ENCODE measurements at places on chromosomes 16 and 17.
A peak's percentile ranks its signal among the peaks of the same experiment; 100 is the strongest.

- no peak for DNase-seq
These were observed 70.1 kb upstream of the SHISA6 start for GRCh38 chr17:11170881-11171280.

- no peak for DNase-seq
These were observed 10.6 kb downstream of the SSTR5 start for GRCh38 chr16:1082952-1083675.

DNA sequence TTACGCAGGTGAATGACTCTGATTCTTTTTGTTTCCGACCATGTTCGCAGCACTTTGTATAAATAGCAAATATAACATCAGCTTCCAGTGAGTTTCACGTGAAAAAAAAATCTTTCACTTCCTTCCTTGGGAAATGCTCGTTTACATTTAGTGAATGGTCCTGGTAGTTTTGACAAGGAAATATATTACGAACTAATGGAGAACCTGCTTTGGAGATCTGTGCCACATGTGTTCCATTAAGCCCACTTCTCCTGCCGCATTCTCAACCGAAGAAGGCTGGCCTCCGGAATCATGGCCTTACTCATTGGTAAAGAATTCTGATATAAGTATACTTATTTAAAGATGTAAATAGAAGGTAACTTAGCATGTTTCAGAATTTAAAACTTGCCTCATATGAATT is 3.6 kb downstream of the CRAMP1 start:
- no peak for DNase-seq

DNA sequence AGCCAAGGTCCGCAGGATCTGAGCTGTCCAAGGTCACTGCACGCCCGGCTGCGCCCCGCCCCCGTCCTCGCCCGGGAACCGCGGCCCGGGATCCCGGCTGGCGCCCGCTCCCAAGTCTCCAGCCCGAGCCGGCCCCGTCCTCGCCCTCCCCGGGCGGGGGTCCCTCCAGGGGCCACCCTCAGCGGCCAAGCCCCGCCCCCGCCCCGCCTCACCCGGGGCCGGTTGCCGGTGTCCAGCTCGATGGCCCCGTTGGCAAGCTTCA is 216 bp downstream of the VPS9D1 start:
- DNase-seq = no peak

- DNase-seq = no peak
These were observed 20.5 kb downstream of the CDIP1 start for GRCh38 chr16:4517812-4518680.

GRCh38 chr16:88924834-88925539 is 52.0 kb downstream of the CBFA2T3 start:
- no peak for DNase-seq

DNA sequence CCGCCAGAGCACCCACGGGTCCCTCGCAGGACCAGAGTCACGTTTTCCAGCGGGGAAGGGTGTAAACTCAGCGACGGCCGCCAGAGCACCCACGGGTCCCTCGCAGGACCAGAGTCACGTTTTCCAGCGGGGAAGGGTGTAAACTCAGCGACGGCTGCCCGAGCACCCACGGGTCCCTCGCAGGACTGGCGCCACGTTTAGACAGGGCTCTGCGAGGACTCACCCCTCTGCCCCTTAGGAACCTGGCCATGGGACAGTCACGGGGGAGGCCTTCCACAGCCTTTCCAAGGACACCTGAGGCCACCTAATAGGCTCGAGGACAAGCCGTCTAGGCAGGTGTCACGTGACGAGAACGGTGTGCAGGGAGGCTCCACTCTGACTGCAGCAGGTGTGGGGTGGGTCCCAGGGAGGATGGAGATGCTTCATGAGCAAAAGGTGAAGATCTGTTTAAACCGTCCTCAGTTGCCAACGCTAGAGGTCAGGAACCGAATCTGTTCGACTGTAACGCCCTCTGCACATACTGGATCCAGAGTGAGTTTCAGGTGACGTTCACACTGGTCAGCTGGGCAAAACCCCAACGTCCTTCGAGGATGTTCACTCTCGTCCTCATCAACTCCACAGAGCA is 48.0 kb upstream of the METRNL start:
- DNase-seq = no peak

DNA sequence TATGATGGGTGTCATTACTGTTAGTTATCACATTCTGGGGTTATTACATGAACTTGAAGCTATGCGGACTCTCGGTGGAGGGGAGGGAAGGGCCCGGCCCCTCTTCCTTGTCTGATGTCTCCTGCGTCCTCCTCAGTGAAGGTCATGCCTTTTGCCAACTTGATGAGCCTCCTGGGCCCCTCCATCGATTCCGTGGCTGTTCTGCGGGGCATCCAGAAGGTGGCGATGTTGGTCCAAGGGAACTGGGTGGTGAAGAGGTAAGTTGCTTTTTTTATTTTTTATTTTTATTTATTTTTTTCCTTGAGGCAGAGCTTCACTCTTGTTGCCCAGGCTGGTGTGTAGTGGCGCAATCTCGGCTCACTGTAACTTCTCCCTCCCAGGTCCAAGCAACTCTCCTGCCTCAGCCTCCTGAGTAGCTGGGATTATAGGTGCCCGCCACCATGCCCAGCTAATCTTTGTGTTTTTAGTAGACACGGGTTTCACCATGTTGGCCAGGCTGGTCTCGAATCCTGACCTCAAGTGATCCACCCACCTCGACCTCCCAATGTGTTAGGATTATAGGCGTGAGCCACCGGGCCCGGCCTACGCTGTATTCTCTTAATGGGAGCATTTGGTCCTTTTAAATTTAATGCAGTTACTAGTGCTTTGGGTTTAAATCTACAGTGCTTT is 21.6 kb downstream of the POLR3E start:
- no peak for DNase-seq

GRCh38 chr16:69837380-69837779 is 75.2 kb downstream of the WWP2 start:
- no peak for DNase-seq

DNA sequence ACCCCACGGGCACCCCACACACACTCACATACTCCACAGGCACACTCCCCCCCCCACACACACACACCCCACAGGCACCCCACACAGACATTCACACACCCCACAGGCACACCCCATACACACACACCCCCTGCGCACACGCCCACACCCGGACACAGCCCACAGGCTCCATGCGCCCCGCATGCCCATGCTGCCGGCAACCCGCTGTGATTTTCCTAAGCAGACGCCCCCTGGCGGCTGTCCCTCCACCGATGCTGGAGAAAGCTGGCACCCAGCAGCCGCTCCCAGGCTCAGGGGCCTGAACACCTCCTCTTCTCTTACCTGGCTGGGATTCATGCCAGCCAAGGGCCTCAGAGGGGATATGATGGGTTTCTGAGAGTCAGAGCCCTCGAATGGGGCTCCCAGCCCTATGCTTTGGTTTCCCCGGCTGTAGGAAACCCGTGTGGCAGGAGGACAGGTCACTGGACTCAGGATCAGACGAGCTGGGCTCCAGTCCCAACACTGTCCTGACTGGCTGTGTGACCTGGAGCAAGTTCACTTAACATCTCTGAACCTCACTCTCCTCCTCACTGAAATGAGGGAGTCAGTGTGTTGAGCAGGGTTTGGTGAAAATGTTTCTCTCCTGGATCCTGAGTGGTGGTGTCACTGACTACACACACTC is 19.6 kb upstream of the TNFRSF13B start:
- DNase-seq = peak; percentile 71

- DNase-seq = no peak
These were observed 20.8 kb downstream of the SRP68 start for GRCh38 chr17:76051561-76051960.

- no peak for DNase-seq
These were observed 43.2 kb upstream of the FA2H start for GRCh38 chr16:74817851-74818250.

- DNase-seq = peak; percentile 67
These were observed 29.6 kb downstream of the ZNF778 start for GRCh38 chr16:89246903-89247733.

DNA sequence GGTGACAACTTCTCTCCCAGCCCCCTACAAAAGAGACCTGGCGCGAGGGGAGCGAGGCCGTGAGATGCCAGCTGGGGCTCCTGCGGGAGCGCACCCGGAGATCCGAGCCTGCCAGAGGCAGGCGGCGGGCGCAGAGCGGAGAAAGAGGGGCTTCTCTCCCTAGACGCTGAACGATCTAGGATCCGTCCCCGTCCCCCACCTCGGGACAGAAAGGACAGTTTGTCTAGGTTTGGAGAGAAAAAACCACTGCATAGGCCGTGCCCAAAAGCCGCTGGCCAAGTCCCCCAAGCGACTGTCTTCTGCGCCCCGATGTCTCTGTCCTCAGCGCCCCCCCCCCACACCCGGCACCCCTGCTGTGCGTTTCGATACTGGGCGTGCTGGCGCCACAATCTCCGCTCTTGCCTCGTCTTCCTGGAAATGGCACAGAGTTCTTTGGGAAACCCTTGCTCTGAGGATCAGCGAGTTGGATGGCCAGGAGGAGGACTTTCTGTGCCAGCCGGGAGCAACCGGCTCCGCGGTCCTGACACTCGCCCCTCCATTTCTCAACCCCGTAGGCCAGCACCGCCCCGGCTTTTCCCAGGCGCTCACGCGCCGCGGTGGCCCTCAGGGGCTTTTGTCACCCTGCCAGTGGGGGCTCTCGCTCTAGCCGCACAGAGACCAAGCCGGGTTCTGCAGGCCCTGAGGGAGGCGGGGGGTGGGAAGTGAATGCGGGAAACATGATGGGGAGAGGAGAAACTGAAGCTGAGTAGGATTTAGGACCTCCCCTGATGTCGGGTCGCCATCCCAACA is 1.0 kb downstream of the SSTR2 start:
- no peak for DNase-seq

DNA sequence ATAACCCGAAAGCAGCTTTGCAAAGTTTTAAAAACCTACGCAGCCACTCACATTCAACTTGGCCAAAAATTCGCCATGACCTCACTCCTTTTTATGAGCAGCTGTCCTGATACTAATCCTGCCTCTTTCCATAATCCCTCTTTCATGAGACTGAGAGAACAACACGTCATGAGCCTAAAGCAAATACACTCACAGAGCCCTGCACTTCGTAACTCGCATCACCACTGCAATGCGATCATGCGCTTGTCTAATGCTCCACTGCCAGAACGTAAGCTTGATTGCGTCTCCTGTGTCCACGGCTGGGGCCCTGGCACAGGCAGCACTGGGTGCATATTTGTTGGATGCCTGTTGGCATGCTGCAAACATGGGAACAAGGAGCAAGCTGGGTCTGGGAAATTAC is 36.2 kb downstream of the CDRT4 start:
- no peak for DNase-seq

GRCh38 chr17:51742571-51742970 is 415.9 kb downstream of the CA10 start:
- no peak for DNase-seq

DNA sequence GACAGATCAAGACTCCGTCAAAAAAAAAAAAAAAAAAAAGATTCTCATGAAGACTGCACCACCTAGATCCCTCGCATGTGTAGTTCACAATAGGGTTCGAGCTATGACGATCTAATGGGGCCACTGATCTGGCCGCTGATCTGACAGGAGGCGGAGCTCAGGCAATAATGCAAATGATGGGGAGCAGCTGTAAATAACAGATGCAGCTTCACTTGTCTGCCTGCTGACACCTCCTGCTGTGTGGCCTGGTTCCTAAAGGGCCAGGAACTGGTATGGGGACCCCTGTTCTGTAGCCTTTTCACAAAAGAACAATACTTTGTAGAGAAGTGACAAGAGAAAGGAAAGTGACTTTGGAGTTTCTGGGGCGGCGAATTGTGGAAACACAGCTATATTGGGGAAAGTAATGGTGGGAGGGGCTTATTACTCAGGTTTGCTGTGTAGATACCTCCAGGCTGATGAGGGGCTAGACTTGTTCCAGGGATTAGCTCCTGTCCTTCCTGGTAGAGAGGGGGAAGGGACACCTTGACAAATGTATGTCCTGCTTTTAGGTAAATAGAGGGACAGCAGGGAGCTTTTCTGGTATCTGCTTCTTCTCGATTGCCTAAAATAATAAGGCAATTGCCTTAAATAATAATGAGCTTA is 57.1 kb downstream of the HAPSTR1 start:
- DNase-seq = no peak

GRCh38 chr17:1454541-1454940 is 1.5 kb downstream of the CRK start:
- DNase-seq = no peak

DNA sequence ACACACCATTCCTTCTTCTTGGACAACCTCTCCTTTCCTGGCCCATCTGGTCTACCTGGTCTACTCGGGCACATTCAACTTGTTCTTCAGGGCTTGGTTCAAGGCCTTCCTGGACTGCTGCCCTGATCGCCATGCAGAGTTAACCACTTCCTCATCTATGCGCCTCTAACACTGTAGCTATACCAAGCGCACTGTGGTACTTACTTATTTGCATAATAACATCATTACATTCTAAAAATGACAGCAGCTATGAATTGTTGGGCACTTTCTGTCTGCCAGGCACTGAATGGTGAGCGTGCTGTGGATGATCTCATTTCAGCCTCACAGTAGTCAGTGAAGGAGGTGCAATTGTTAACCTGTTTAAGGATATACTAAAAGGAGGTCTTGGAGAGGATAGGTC is 66.9 kb upstream of the SDK2 start:
- DNase-seq = no peak

DNA sequence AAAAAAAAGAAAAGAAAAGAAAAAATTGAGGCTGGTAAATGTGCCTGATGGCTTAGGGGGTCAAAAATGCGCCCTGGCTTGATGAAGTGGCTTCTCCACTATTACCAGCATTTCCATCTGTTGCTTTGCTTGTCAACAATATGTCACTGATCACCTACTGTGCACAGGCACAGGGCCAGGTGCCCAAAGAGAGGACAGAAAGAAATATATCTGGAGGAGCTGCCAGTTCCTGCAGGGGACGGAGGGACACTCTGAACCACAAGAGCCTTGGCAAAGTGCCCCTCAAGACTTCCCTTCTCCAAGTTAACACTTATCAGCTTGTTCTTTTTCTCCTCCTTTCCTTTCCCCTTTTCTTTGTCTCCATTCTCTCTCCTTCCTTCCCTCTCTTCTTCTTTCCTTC is 34.7 kb downstream of the GINS3 start:
- DNase-seq = peak; percentile 66

- DNase-seq = peak; percentile 28
These were observed 412.6 kb downstream of the RBFOX1 start for GRCh38 chr16:7745276-7745675.

DNA sequence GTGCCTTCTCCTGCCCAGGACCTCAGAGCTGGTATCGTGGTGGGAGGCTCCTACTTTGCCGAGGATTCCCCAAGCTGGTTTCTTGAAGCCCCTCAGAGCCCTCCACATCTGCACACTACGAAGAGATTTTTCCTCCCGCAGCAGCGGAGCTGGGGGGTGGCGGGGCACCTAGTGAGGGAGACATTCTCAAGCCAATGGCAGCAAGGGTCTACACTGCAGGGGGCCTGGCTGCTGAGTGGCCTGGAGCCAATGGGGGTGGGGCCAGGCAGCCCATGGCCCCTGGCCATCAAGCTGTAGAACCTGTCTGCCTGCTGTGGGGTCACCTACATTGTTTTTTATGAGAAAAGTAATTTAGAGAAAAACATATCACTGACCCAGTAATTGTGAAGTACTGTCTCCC is 5.0 kb downstream of the SLC26A11 start:
- no peak for DNase-seq

DNA sequence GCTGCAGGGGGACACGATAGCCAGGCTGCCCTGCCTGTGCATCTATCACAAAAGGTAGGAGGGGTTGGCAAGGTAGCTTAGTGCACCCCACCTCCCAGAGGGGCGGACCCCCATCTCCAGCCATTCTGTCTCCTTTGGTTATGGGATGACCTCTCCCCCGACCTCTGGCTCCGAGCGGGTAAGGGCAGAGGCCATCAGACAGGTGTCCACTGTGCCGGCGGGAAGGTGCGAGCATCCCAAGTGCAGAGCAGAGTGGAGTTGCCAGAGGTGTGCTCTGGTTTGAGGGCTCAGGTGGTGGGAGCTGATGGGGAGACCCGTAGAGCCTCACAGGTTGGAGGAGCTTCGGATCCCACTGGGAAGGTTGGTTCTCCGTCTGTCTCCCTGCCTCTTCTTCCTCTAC is 11.7 kb downstream of the LDHD start:
- DNase-seq = no peak
